ENCODE measurements at places on chromosomes 5 and 9.

GRCh38 chr9:121738411-121738810, 87.0 kb downstream of the DAB2IP start:
- no peak for DNase-seq

DNA sequence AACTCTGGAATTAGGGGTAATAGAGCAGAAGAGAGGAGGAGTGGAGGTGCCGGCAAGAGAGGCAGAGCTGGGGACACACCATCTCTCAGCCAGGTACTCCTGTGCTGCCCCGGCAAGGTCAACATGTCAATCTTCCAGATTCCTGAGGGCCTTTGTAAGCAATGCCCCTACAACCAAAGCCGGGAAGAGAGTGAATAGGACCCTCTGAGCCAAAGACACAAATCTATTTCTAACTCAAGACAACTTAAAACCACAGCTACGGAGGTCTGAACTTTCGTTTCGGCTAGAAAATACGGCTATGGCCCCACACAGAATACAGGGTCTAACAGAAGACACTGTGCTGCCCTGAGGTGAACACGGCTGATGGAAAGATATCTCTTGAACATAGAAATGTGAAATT, 66.6 kb downstream of the SERINC5 start:
- no peak for DNase-seq

DNA sequence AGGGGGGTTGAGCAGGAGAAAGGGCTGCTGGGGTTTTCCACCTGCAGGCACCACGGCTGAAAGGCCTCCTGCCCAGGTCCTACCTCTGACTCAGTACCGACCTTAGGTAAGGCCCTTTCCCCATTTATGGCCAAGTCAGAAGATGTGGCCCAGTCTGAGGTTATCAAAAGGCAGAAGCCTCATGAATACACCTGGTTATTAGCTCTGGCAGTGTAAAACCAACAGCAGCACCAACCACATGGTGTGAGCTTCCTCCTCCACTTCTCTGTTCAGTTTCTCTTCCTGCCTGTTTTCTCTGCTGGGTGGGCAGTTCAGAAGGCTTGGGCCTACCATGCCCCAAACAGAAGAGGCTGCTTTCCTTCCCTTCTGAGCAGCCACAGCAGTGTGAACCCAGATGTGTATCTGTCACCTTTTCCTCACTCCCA, 86.9 kb downstream of the UGCG start:
- DNase-seq = no peak

GRCh38 chr9:77903666-77904285, 127.8 kb downstream of the GNAQ start:
- no peak for DNase-seq

DNA sequence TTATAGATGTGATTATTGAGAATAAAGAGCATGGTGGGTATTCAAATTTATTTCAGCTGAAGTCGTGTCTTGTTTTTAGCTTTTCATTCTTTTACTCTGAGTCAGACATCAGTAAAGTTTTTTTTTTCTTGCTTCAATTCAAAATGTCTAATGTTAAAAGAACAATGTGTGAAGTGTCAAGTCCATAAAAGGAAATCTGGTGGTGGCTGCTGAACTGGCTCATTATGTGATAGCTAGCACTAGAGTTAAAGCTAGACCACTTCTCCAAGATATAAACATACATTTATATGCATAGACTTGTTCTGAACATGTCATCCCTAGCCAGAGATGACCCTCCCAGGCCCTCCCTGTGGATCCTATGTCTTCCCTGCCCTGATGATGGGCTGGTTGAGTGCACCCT, 338.3 kb downstream of the RAB3C start:
- no peak for DNase-seq

- no peak for DNase-seq
Observed at GRCh38 chr9:87665505-87665904, 60.4 kb upstream of the CTSL start.

- DNase-seq = no peak
Observed at GRCh38 chr9:137465000-137465719, 6.0 kb upstream of the NSMF start.

- DNase-seq = no peak
Observed at GRCh38 chr5:58087123-58087522, 372.8 kb downstream of the PLK2 start.

GRCh38 chr9:114117996-114118830, 19.1 kb upstream of the KIF12 start:
- no peak for DNase-seq

GRCh38 chr5:101637599-101637998, 658.5 kb downstream of the SLCO4C1 start:
- DNase-seq = no peak

- DNase-seq = no peak
Observed at GRCh38 chr9:103225702-103226646, 230.8 kb downstream of the CYLC2 start.

DNA sequence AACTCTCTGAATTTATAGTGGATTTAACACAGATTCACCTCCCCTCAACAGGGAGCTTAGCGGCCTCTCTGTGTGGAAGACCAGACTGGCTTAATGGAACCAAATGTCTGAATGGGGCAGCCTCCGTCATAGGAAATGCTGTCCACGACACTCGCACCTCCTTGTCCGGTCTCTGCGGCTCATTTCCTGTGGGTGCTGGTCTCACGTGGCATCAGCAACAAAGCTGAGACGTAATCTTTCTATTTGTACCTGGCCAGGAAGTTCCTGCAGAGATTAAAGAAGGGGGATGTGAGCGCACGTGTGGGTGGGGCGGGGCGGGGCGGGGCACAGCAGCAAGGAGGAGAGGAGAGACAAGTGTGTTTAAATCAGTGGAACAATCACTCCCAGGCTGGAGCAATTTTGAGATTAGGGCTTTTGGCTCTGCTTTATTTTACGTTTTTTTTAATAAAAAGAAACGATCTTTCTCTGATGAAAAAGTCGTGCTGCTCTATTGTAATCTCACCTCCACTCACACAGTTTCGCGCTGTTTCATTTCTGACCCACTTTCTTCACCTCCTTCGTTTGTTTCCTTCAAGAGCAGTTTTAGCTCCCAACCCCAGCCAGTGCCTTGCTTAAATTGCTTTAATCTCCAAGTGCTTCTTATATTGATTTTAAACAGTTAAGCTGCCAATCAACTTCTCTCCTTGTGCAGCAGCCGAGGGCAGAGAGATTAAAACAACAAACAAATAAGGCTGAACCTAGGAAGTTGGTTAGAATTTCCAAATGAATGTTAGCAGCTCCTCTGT, 132.2 kb upstream of the ASTN2 start:
- no peak for DNase-seq

GRCh38 chr5:168234133-168234532, 57.3 kb upstream of the WWC1 start:
- no peak for DNase-seq

GRCh38 chr5:143557061-143557818, 153.8 kb upstream of the NR3C1 start:
- DNase-seq = no peak

GRCh38 chr5:58149746-58150145, 310.1 kb downstream of the PLK2 start:
- DNase-seq = no peak

GRCh38 chr5:173770637-173771036, 117.5 kb upstream of the CPEB4 start:
- no peak for DNase-seq

DNA sequence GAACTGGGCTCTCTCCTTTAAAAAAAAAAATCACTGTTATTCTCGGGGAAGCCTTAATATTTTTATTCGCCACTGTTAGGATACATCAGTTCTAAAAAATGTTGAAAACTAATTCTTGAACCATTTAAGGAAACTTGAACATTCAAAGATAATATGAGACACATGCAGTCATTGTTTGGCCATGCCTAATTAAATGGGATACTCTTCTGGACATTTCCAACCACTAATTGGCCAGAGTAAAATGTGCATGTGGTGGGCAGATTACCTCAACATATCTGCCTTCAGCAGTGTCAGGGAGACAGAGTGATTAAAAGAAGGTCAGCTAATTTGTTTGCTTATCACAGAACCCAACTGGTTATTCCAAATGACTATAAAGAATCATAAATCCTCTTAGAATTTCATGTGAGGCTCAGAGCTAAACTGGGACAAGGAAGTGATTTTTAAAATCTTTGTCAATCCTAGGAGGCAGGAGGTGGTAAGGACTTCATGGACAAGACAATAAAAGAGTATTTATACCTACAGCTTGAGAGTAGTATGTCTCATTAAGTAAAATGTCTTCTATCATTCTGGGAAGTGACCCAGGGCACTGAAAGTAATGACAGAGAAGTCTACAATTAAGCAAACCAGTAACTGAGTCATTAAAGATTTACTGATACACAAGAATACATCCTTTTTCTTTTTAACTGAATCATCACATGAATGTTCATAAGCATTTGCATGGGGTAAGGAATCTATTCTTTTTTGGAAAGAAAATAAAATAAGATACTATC, 242.9 kb upstream of the TRPM3 start:
- DNase-seq = no peak

DNA sequence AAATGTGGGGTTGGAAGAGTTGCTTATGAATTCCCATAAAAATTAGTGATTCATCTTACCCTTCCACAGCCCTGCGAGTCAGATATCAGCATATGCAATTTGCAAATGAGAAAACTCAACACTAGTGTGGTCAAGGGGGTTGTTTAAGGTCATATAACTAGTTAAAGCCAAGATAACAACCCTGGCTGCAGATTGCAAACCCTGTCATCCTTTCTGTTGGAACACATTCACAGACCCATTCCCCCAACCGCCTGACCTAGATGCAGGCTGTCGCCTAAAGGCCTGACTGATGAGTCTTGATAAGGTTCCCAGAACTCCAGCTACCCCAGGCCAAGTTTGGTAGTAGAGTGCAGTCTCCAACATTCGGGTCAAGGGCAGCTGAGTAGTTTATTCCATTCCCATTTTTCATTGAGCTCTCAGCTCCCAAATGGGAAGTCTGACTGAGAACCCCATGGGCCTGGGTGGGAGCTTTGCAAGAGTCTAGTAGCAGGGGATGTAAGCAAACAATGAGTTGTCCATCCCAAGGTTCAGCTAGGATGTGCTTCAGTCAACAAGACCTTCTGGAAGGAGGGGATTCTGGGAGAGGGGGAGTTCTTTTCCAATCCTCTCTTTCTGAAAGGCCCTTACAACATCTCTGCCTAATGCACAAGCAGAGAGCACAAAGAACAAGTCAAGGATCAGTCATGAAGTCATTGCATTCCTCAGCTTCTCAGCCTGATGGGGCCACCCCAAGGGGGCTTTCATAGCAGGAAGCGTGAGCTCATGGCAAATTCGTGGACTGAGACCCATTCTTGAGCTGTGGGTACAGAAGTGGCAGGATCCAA, 40.3 kb downstream of the ADAM19 start:
- no peak for DNase-seq

GRCh38 chr5:9363026-9363425, 182.8 kb downstream of the SEMA5A start:
- no peak for DNase-seq

DNA sequence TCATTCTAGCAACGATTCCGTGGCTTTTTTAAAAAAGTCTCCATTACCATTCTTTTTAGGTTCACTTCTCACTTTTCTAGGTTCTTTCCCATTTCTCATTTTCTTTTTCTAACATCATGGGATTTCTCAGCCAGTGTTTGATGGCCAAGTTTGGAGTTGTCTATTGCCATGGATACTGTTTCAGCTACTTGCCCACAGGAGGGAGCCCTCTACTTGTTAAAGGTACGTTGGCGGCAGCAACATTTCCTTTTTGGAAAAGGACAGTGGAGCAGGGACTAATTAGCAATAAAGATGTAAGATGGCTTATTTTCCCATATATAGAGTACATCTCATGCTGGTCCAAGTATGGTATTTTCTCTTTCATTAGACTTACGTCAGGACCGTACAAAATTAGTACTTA, 2257.5 kb upstream of the C9orf72 start:
- DNase-seq = no peak

GRCh38 chr5:79929095-79929494, 62.0 kb downstream of the MTX3 start:
- DNase-seq = no peak

GRCh38 chr9:86575137-86575536, 220.9 kb upstream of the TUT7 start:
- no peak for DNase-seq

DNA sequence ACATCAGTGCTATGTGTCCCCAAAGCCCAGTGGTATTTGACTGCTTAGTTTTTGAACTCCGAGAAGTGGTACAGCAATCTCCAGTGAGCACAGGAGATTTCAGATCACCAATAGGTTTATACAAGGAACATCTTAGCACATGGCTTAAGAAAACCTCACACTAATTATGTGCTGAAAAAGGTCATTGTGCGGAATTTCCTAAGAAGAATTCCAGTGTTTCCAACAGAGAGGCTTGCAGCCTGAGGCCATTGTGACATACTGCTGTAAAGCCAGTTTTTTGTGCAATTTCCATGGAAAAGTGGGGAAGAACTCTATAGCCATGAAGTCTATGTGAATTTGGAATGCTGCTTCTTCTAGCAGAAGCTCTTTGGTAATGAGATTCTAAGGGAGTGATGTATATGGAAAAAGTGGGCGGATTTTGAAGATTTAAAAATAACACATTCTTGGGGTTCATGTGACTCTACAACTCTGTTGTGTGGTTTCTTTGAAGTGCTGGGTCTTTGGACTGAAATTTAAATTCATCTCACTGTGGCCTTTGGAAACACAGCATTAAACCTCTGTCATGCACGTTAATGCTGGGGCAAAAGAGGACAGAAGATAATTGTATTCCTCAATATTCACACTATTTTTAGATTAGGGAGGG, 110.5 kb upstream of the CD180 start:
- no peak for DNase-seq

GRCh38 chr9:126638571-126639132, 24.9 kb downstream of the LMX1B start:
- no peak for DNase-seq

DNA sequence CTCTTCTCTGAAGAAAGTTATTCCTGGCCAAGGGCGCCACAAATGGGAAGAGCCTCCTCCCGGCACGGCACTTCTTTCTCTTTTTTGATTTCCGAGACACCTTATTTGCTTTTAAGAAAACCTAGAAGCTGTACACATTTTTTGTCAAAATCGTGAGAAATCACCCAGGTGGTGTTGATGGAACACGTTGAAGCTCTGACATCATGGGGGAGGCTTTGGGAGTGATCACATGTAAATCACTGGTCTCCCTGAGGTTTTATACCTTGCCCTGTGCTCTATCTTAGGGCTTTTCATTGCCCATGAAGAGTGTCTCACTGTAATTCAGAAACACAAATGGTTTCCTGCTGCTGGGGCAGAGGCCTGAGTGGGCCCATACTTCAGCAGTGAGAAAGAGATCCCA, 27.4 kb downstream of the SLC36A1 start:
- no peak for DNase-seq

Measured in stimulated activated CD4-positive, alpha-beta T cell treated with anti-CD3 and anti-CD28 coated beads, TNF-alpha, amount 100 ng/mL, for 24 hours (primary cell).